NCI-H446 (cell line): ENCODE measurements at places on chromosomes 3 and 15.

GRCh38 chr15:29528276-29528675 lies 258.7 kb upstream of the NSMCE3 start:
- no peak for DNase-seq

DNA sequence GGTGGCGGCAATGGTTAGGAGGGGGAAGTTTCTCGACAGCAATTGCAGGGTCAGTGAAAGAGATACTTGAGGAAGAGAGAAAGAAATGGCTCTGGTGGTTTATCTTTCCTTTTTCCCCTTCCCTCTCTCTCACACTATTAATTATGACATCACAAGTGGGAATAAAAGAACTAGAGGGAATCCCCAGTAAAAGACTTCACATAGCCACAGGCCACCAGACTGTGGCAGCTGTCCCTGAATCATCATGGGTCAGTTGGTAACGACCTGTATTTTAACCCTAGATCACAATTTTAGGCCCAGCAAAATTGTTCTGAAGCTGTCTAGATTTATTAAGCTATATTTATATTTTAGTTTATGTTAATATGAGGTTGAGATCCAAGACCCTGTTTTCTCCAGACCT lies 40.3 kb downstream of the MBNL1 start:
- no peak for DNase-seq

DNA sequence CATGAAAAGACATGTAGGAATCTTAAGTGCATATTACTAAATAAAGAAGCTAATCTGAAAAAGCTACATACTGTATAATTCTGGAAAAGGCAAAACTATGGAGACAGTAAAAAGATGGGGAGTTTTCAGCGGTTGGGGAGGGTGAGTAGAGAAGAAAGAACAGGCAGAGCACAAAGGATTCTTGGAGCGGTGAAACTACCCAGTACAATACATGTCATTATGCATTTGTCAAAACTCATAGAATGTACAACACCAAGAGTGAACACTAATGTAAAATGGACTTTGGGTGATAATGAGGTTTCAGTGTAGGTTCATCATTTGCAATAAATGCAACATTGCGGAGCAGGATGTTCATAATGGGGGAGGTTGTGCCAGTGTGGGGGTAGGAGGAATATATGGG lies 45.5 kb upstream of the CMSS1 start:
- DNase-seq = no peak

GRCh38 chr15:74580538-74581350 lies 34.9 kb upstream of the CLK3 start:
- no peak for DNase-seq

DNA sequence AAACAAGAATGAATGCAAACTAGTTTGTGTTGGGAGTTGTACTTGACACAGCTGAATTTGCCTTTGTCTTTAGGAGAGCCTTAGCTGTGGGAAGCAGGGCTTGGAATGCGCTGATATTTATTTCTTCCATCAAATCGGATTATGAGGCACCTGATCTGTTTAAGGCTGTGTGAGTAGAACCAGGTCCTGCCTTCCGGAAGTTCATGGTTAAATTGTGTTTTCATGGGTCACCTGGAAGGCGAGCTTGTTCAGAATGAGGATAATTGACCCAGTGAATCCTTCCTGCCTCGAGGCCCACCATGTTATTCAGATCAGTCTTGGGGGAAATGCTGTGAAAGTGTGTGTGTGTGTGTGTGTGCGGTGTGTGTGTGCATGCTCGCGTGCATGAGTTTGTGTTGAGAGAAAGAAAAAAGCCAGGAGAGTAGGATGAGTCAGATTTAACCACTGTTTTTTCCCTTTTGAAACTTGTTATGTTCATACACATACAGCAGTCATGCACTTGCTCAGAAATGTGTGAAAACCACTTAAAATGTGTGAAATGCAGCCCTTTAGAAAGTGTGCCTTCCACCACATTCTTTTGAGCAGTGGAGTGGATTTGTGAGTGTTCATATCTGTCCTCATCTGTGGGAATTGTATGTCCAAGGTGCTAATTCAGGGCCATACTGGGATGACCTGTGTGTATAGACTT lies 36.7 kb downstream of the SMAD3 start:
- DNase-seq = no peak

DNA sequence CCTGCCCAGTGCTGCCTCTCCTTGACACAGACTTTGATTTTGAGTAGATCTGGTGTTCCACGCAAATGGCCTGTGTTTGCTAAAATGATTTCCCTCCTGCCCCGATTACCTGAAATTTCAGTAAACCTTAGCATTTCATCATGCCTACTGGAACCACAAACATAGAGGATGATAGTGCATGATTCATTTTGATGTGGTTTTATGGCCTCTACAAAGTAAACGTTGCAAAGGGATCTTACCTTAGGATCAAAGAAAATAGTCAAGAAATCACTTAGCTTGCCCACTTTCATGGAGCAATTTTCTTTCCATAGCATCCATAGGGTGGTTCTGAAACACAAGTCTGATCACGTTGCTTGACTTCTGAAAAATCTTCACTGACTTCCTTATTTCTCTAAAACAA lies 524.6 kb upstream of the ATP11B start:
- DNase-seq = no peak

GRCh38 chr3:5181469-5182141 lies 5.9 kb upstream of the EDEM1 start:
- DNase-seq = no peak

DNA sequence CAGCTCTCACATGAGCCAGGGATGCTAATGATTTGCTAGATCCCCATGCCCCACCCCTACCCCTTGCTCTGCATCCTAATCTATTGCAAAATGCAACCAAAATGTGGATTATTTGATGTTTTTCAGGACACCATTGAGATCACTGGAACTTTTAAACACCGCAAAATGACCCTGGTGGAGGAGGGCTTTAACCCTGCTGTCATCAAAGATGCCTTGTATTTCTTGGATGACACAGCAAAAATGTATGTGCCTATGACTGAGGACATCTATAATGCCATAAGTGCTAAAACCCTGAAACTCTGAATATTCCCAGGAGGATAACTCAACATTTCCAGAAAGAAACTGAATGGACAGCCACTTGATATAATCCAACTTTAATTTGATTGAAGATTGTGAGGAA lies 29.7 kb downstream of the HDC start:
- no peak for DNase-seq

DNA sequence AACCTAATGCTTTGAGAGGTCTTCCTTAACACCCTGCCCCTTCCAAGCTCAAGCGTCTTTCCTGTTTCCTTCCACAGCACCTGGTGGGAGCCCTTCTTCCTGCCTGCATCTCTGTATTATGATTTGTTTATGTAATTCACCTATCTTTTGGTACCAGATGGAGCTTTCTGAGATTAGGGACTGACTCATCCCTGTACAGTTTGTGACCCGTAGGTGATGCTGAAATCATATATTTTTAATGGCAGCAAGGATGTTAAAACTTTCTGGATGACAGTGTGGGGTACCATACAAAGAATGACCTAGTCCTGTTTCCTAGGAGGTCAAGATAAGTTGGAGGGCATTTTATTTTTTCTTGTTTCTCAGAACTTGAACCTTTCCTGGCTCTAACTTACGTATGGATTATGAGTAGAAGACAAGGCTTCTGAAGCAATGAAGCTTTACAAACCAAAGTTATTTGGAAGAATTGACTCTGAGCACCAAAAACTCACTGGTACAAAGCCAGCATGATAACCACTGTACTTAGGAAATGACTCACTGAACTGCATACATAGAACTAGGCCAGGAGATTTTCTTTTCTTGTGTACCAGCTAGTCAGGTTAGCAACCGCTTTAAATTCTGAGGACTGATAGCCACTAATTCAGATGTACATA lies 46.6 kb downstream of the HHLA2 start:
- no peak for DNase-seq

DNA sequence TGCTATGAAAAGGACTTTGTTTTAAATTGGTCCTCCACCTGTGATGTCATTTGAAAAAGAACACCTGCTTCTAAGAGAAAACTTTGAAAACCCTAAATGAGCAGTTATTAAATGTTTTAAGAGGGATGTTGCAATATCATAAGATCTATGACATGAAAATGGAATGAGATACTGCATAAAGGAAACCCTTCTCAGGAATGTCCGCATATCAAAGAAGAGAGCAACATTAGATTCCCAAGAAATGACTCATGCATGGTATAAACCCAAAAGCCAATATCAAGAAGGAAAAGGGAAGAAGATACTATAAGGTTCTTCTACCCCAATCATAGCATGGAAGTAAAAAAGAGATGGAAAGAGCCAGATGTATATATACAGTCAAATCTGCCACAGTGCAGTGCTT lies 627.5 kb upstream of the LMCD1 start:
- no peak for DNase-seq

DNA sequence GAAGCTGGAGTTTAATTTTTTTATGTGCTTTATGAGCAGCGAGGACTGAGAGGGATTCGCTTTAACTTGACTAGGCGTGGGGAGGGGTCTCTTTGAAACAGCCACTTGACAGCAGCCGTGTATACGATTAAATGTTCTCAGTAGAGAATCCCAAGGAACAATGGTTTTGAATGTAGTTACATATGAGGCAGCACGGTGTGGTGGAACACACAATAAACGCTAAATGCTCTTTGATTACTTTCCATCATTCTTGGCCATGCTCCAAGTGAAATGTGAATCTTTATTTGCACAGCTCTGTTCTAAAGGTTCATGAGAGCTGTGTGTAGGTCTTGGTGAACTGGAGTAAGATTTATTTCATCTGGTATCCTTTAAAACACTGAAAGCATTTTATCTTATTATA lies 251.4 kb upstream of the TGFBR2 start:
- DNase-seq = no peak

GRCh38 chr15:98548139-98548971 lies 100.0 kb upstream of the IGF1R start:
- DNase-seq = no peak

DNA sequence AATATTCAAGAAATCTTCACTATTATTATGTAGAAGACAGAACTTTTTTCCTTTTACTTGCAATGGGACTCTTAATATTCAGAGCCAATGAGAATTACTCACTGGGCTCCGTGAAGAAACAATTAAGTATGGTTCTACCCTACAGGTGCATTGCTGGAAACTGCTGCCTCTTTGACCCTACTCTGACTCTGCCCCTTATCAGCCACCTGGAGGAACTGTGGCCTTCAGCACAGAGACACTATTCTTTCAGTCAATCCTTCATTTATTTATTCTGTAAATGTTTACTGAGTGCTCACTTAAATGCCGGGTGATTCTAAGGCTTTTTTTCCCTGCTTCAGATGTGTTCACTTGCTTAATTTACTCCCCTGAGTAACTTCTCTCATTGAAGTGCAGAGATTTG lies 163.2 kb downstream of the SYNPR start:
- DNase-seq = no peak

DNA sequence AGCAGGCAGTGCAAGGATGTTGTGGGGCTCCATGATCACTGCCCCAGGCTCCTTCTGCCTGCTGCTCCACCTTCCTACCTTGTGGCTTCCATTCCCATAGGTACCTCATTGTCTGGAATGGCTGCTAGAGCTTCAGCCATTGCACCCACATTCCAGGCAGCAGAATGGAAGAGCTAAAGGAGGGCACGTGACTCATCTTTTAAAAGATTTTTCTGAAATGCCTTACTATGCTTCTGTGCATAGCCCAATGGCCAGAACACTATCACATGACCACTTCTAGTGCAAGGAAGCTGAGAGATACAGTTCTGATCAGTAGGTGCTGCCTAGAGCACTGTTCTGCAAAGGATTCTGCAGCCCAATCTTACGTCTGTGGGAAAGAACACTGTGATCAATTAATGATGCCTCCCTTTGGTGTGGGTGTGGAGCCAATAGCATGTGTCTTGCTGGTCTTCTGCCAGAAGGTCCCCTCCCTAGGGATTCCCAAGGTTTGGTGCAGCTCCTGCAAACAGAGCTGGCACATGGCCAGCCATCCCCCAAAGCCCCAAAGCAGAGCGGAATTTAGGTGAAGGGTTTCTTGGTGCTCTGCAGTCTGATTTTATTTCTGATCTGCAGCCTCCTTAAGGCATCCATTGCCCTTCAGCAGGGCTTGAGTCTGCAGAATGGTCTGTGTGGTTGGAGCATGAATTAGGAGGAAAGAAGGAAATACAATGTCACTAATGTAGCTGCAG lies 34.4 kb downstream of the SPSB4 start:
- no peak for DNase-seq

GRCh38 chr15:88378188-88378637 lies 89.0 kb downstream of the MRPL46 start:
- DNase-seq = no peak

- no peak for DNase-seq
Measured at GRCh38 chr3:158766364-158766763, 34.1 kb upstream of the RARRES1 start.

- no peak for DNase-seq
Measured at GRCh38 chr3:21294768-21295167, 456.2 kb downstream of the ZNF385D start.

DNA sequence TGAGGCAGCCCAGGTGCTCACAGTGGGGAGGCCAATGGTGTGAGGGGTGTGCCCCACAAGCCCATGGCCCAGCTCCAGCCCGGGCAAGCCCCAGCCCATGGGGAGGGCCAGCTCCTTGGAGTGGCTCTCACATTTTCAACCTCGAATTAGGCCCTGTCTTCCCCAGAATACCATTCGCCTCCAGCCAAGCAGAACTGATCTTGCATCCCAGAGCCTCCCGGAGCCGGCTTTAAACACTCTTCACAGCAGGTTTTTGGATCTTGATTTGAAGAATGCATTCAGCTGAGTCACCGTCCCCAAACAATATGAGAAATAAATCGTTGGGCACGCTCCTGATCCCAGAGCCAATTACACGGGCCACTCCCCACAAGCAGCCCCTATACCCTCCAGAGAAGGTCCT lies 23.7 kb downstream of the TPRA1 start:
- DNase-seq = peak; percentile 27

- peak; percentile 56 for DNase-seq
Measured at GRCh38 chr3:168123201-168124176, 27.8 kb upstream of the GOLIM4 start.

DNA sequence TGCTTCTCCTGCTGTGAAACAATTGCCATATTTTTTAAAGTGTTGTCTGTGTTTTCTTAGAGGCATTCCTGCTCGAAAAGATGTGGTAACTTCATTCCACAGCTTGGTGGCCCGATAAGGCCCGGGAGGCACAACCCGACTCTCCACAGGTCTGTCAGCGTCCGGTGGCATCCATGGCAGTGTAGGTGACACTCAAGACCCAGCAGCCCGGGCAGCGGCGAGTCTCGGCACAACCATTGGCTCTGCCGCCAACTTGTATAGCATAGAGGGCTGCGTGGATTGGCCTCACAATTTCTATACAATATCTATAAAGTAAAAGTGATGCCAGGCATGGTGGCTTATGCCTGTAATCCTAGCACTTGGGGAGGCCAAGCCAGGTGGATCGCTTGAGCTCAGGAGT lies 262.3 kb upstream of the CHRNA7 start:
- DNase-seq = no peak

- DNase-seq = no peak
Measured at GRCh38 chr15:80501476-80501875, 97.3 kb downstream of the ARNT2 start.

DNA sequence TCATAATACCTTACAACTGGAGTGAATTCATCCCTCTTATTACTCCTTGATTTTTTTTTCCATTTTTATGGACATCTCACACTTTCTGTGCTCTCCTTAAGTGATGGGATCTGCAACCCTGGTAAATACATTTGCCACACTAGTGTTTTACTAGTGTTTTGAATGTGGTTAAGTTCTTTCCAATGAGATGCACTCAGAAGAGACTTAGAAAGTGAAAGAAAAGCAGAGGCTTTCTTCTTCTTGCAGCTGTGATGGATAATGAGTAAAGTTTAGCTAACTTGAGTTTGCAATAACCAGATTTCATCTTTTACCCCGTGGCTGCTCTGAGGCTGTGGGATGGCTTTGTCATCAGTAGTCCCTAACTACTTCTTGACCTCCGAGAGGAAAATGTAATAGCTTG lies 1248.4 kb downstream of the NSUN3 start:
- DNase-seq = no peak
